ENCODE measurements at places on chromosomes 4 and X.

DNA sequence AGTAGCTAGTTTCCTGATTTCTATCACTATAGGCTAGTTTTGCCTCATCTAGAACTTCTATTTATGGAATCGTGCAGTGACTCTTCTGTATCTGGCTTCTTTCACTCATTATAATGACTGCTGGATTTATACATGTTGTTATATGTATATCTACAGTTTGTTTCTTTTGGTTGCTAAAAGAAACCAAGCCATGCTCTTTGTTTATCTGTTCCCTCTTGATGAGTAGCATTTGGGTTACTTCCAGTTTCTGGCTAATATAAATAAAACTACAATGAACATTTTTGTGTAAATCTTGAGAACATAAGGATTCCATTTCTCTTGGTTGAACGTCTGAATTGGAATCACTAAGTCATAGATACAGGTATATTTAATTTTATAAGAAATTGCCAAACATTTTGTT is 73.9 kb downstream of the ARHGAP24 start:
- no peak for DNase-seq

- no peak for DNase-seq
These were observed 43.3 kb upstream of the ADAM29 start for GRCh38 chr4:174874898-174875297.

DNA sequence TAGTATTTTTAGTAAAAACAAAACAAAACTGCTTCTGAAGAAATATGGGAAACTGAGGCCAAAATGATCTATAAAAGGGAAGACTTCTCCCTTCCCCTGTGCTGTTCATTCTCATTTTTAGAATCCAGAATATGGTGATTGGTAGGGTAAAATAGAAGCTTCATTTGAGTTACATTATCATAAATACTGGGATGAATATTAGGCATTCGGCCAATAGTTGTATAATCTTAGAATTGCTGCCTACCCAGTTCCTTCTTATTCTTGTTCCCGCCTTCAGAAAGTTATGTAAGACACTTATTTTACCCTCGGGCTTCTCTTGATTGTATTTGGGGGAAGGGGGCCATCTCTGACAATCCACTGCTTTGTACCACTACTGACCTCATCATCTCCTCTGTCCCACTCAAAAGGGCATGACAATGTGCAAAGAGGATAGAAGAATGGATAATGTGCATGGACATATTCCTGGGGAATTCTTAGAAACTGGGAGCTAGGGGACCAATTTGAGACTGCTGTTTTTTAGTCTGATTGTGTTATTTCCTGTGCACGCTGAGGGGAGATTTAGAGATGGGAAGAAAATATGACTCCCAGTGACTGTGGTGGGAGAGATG is 588 bp downstream of the ART3 start:
- no peak for DNase-seq

DNA sequence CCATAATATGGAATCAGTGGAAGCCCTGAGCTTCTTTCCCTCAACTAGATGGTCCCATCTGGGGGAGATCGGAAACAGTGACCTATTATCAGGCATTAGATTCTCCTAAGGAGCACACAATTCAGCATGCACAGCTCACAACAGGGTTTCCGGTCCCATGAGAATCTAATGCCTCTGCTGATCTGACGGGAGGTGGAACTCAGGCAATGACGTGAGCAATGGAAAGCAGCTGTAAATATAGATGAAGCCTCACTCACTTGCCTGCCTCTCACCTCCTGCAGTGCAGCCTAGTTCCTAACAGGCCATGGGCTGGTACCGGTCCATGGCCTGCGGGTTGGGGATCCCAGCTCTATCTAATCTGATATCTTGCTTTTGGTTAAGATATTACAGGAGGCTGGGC is 88.9 kb downstream of the COX7B2 start:
- no peak for DNase-seq

DNA sequence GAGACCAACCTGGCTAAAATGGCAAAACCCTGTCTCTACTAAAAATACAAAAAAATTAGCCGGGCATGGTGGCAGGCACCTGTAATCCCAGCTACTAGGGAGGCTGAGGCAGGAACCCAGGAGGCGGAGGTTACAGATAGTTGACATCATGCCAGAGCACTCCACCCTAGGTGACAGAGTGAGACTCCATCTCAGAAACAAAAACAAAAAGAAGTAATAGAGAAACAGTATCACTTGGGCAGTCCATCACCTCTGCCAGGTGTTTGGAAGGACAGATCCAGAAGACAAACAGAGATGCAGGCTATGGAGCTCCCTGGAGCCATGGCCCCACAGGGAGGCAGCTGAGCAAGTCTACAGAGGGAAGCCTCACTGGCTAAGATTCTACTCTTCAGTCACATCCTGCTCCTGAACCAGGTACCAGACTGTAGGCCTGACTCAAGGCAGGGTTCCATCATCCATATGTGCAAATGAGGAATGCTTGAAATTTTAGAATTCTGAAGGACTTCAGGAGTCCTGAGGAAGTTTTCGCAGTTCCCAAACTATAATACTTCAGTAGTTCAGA is 81.4 kb upstream of the CPEB2 start:
- DNase-seq, result no peak

DNA sequence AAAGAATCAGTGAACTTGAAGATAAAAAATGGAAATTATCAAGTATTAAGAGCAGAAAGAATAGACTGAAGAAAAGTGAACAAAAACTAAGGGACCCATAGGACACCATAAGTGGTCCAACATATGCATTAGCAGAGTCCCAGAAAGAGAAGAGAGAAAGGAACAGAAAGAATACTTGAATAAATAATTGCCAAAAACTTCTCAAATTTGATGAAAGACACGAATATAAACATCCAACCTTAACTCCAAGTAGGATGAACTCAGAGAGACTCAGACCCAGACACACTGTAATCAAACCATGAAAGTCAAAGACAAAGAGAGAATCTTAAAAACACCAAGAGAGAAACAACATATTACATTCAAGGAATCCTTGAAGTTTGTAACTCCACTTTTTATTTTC is 35.7 kb downstream of the MORC4 start:
- DNase-seq, result no peak

GRCh38 chr4:82223715-82224114 is 150.1 kb downstream of the HNRNPD start:
- no peak for DNase-seq

GRCh38 chrX:19556202-19556601 is 40.9 kb upstream of the MAP3K15 start:
- DNase-seq, result no peak

DNA sequence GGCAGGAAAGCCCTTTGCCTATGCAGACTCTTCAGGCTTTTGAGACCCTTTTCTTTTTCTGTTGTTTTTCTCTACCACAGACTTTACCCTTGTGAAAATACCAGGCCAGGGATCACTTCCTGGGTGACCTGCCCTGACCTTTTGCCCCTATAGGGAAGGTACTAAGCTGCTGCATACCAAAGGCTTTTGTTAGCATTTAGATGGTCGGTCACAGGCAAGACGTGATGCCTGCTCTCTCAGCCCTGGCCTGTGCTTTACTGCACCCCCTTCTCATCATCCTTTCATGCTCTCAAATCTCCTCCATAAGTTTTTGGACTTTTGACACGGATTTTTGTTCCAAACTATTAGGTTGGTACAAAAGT is 98.2 kb downstream of the ARHGAP10 start:
- DNase-seq, result no peak

GRCh38 chrX:49067285-49068120 is 6.3 kb downstream of the PRAF2 start:
- DNase-seq, result no peak

- DNase-seq, result no peak
These were observed 304.9 kb downstream of the UNC5C start for GRCh38 chr4:95243892-95244291.

DNA sequence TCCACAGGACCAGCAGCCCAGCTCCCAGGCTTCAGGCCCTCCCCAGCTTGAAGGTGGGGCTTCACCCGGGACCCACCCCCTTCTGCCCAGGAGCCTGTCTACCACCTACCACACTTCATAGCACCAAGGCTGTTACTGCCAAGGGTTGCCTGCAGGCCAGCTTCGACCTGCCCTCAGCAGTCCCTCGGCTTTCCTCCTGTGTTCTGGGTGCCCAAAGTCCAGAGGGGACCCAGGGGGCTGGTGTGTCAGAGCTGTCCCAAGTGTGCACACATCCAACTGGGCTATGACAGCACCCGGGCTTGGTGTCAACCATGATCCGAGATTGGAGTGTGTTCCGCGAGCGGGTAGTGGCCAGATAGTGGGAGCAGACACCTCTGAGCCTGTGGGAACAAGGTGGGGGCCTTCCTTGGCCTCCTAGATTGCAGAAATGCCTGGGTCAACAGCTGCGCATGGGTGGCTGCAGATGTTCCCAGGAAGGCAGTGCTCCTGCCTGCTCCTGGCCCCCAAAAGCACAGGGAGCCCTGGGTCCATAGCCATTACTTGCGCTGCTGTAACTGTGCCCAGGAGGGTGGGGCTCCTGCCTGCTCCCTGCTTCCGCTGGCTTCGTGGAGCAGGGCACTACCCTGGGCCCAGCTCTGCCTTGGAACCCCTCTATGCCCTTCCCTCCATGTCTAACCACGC is 16.8 kb downstream of the SULT1B1 start:
- DNase-seq, result no peak

DNA sequence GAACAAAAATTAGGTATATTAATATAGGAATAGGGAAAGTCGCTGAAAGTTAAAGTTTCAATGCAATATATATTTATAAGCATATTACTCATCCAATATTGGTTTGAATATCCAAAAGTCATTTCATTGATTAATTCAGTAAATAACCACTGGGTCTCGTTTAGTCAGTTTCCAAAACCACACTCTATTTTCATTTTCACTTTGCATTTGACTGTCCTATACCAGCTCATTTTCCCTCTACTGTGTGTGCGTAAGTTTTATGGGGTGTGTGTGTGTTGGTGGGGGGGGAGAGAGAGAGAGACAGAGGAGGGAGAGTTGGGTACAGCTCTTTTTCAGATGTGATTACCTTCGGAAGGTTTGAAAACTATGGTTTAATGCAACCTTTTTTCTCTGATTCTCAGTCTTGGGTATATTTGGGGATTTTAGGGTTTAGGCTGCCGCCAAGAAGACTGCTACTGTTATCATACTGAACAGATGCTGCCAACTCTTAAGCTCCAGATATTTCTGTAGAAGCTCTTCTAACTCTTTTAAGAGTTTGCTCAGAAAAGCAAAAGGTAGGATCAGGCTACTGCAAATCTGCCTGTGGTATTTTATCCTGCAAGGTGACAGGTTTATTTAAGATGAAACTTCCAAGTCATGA is 1427.4 kb downstream of the PCDH7 start:
- no peak for DNase-seq

DNA sequence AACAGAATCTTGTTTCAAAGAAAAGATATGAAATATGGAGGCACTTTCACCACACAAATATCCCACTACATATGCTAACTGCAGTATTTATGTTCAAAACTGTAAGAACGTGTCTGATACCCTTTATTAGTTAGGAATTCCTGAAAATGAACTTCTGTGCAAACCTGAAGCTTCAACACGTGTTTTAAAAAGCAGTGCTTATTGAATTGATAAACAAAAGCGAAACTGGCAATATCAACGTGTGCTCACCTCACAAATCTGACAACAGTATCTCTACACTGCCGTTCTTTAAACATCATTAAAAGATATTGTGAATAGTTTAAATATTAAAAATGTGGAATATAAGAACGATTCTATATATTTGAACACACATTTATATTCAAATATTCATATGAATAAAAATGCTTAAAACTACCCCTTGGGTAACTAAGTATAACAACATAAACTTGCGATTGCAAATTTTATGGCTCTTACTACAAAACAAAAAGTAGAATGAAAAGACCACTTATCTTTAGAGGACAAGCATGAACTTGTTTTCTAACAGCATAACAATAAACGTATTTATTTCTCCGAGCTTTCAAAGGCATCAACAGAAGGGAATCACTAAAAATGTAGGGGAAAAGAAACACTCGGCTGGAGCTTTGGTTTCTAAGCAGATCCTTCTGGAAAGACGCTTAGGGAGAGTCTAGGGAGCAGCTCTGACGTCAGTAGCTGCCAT is at the start of gene LRP2BP:
Gene LRP2BP, minus strand, starts transcription at position 687 of the 718 bp plus-strand sequence. CDS start 17,738 bp downstream, outside the sequence.
- no peak for DNase-seq

DNA sequence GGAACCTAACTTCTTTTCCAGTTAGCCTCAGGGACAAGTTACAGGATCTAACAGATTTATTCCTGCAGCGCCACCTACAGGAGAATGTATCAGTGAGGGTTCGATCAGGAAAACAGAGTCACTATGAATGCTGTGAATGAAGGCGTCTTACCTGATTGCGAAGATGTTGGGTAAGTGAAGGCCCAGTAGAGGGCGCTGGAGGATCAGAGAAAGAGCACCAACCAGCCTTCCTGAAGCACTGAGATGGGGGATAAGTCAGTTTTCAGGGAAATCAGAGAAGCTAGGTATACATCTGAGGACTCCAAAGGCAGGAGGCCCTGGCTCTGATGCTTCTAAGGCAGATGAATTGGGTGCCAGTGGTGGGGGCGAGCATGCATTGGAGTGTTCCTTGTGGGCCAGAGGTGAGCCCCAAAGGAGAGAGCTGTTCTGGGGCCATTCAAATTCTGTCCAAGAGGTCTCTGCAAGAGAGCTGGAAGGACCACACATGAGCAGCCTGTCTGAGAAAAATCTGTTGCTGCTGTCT is 169.9 kb upstream of the AADAT start:
- peak; percentile 95 for DNase-seq

DNA sequence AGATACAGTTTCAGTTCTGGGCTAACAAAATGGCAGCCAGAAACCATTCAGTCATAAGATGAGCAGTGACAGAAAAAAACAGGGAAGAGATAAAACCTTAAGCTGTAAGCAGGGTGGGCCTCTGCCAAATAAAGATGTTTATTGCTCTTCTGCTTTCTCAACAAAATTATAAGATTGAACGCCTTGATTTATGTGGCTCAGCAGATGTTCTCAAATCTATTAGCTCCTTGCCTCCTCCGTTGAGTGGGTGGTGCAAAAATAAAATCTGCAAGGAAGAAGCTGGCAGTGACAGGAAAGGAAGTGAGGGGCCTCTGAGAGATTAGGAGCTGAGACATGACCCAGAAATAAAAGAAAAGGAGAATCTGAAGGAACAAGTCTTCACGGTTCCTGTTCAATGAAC is 206.6 kb downstream of the PTTG2 start:
- DNase-seq, result no peak

DNA sequence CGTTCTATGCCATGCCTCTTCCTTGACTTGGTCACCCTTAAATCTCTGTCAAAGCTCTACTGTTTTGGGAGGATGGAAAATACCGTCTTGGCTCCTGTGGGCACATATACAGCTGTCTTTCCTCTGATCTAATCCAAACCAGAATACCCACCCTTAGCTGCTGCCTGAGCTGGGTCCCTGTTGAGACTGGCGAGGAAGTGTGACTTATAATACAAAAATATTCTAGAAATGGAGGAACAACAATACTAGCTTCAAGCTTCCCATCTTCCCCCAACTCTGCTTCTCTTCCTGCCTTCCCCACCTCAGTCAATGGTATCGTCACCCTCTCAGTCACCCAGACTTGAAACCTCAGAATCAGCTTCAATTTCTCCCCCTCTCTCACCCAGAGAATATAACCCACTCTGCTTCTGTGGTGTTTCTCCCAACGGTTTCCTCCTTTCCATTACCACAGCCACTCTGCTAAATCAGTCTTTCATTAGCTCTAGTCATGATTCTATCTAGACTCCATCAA is 599 bp upstream of the IL2RG start:
- no peak for DNase-seq

All from amniotic stem cell (primary cell).